ENCODE measurements at places on chromosomes 7 and 10. TPM values are rescaled to one million over a fixed set of nuclear protein-coding genes. Genes with fewer than 3 reads are reported as not detected.

GRCh38 chr7:41786404-41786803, 83.5 kb upstream of the INHBA start:
- H3K4me3 ChIP-seq, result no peak overlapping the region
- H3K4me1 ChIP-seq, result no peaks in the 10 kb centered on the region
- H3K27ac ChIP-seq, result no peak overlapping the region
- H3K36me3 ChIP-seq, result no peaks in the 10 kb centered on the region
- no peaks in the 10 kb centered on the region for H3K27me3 ChIP-seq

Gene ACTR3C
- 0.11 TPM for total RNA-seq

- no peak overlapping the region for H3K4me3 ChIP-seq
- no peak for DNase-seq
- no peak overlapping the region for H3K27ac ChIP-seq
- H3K36me3 ChIP-seq, result no peaks in the 10 kb centered on the region
Measured at GRCh38 chr7:147411096-147411495, 1179.5 kb upstream of the C7orf33 start.

DNA sequence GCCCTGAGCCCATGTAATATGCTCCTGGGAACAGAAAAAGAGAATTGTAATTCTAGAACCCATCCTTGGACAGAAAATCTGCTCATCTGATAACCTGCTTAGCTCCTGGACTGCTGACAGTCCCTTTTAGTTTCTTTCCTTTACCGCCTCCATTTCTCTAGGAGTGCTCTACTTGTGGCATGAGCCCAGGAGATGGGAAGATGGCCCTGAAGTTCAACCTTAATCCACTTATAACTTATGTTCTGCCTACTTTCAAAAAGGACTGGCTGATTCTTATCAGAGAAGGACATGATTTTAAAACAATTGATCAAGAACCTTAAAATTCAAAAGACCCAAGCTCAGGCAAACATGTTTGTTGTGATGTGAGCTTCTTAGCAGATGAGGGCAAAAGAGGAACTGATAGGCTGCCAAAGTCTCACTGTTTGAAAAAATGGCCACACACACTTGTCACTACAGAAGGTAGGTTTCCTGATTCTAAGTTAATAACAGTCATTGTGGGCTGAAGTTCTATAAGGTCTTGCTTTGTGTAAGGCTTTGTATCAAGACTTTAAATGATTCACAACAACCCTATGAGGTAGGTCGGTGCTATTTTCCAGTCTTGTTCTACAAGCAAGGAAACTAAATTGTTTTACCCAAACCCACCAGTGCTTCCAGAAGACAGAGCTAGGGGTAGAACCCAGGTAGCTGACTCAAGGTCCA, 94.3 kb upstream of the AFAP1L2 start:
- H3K27ac ChIP-seq, result no peak overlapping the region
- H3K4me3 ChIP-seq, result no peak overlapping the region
- H3K27me3 ChIP-seq, result no peaks in the 10 kb centered on the region
- no peaks in the 10 kb centered on the region for H3K4me1 ChIP-seq
- H3K36me3 ChIP-seq, result no peaks in the 10 kb centered on the region
- DNase-seq, result no peak
